Cardiac septum (tissue), 1 donor: ENCODE measurements at places on chromosomes 6 and 20. TPM values are rescaled to one million over a fixed set of nuclear protein-coding genes. Genes with fewer than 3 reads are reported as not detected.

PTCRA gene
- total RNA-seq, result not detected

CYP24A1 gene
- not detected for total RNA-seq

- peak; percentile 49 for DNase-seq
These were observed 30.5 kb downstream of the NPEPL1 start for GRCh38 chr20:58722877-58723627.

GRCh38 chr6:142944124-142945048, 590 bp downstream of the HIVEP2 start:
- peak; percentile 91 for DNase-seq

GRCh38 chr6:45498591-45498990, 120.9 kb upstream of the SUPT3H start:
- DNase-seq, result no peak

DNA sequence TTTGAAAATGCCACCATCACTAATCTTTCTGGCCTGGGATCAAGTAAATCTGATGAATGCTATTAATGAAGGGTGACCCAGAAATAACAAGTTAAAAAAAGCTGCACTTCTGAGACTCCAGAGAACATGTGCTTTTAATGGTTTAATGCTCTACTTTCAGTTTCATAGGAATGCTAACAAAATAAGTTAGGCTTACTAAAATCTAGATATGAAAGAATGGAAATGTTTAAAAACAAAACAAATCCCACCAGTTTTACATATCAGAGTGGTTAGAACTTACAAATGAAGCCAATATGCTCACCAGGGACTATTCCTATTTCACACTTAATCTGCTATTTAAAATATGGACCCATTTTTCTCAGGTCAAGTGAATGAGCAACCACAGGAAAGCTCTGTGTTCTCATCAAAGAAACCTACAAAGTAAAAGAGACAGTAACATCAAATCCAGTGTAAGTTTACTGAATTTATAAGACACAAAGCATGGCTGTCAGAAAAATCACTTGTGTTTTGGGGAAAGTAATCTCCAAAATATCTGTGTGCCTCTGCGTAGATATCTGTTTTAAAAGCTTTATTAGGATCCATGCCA, 40.3 kb downstream of the FYN start:
- DNase-seq, result no peak

EPPIN gene
- not detected for total RNA-seq

GRCh38 chr6:73017476-73017875, 207.8 kb downstream of the KHDC1L start:
- DNase-seq, result no peak

GRCh38 chr20:4052554-4052953, 37.2 kb upstream of the RNF24 start:
- no peak for DNase-seq

- DNase-seq, result no peak
These were observed 5.2 kb upstream of the IL17A start for GRCh38 chr6:52180787-52181558.

DNA sequence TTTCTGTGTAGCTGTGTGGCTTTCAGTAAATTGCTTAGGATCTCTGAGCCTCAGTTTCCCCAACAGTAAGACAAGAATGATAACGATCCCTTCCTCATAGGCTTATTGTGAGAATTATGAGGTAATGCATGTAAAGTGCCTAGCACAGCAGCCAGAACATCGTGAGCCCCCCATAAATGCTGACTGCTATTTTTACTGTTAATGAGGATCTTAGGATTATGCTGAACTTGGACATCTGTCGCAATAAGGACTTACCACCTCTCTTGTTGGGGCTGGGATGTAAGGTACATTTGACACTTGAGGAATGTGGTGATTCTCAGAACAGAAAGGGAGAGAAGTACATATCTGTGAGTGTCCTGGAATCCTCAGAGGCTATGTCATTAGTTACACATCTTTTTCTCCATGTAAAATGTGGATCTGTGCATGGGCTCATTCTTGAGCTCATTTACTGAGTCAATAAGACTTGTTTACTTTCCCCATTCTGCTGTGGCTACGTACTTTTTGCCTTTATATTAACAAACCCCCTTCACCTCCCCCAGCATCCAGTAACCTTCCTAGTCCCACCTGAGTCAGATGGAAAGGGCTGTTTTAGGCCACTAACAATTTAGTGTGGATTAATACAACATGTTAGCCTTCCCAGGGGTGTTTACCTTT, 64.4 kb upstream of the PLEKHG1 start:
- DNase-seq, result no peak

- no peak for DNase-seq
These were observed 170.2 kb upstream of the CDYL start for GRCh38 chr6:4606016-4606415.

KIF6 gene
- not detected for total RNA-seq

FRMD1 gene
- not detected for total RNA-seq

EPHA7 gene
- total RNA-seq, result 6.2 TPM

GRCh38 chr6:90190752-90191395, 105.8 kb downstream of the BACH2 start:
- no peak for DNase-seq
